ENCODE measurements at places on chromosomes 3 and 15.

DNA sequence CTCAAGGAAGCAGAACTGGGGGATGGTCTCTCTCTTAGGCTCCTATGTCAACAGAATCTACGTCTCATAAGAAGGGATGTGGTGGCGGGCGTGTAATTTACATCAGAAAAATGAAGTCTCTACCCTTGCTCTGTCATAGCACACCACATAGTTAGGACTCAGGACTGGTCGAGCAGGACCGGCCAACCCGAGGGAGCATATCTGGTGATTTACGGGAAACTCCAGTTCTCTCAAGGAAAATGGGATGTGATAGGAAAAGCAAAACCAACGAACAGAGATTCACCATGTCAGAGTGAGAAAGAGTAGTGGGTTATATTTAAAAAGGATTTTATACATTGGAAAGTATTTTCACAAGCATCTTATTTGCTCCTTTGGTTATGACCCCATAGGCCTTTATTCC lies 54.7 kb downstream of the IGF2BP2 start:
- no peak for DNase-seq

DNA sequence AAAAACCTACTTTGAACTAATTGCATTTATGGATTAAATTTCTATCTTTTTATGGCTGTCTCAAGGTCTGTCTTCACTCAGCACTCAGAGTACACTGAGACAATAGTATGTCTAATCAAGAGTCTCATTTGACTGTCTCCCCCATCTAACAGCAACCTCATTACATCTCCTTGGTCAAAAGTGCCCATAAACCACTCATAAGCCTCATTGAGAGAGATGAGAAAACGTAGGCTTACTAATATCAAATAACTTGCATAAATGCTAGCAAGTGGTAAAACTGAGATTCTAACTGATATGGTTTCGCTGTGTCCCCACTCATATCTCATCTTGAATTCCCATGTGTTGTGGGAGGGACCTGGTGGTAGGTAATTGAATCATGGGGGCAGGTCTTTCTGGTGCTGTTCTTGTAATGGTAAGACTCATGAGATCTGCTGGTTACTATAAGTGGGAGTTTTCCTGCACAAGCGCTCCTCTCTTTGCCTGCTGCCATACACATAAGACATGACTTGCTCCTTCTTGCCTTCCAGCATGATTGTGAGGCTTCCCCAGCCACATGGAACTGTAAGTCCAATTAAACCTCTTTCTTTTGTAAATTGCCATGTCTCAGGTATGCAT lies 113.9 kb downstream of the TFDP2 start:
- no peak for DNase-seq

GRCh38 chr3:129311054-129311902 lies 32.6 kb downstream of the HMCES start:
- DNase-seq = no peak

GRCh38 chr3:57006179-57006657 lies 54.2 kb upstream of the SPATA12 start:
- DNase-seq = no peak

DNA sequence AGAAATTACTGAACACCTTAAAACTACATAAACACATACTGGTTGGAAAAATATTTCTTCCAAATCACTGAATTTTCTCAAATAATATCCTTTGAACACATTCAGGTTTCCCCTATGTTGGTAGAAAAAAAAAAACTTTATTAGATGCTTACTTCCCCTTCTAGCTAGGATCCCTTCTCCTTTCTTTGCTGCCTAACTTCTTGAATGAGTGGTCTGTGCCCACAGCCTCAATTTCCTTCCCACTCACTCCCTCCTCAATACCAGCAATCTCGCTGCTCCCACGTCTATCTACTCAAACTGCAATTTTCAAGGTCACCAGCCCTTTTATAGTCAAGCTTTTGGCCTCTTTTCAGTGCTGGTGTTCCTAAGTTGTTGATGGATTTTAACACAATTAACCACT lies 8.3 kb downstream of the CD200R1 start:
- DNase-seq = no peak

GRCh38 chr3:125191256-125191655 lies 21.3 kb downstream of the SLC12A8 start:
- no peak for DNase-seq

- no peak for DNase-seq
Observed at GRCh38 chr3:126380011-126380768, 14.5 kb upstream of the CFAP100 start.

GRCh38 chr3:60674870-60675269 lies 576.4 kb downstream of the FHIT start:
- DNase-seq = no peak

GRCh38 chr3:52243791-52244628 lies 1.5 kb upstream of the PPM1M start:
- DNase-seq = no peak

- no peak for DNase-seq
Observed at GRCh38 chr3:105891101-105891500, 22.3 kb upstream of the CBLB start.

DNA sequence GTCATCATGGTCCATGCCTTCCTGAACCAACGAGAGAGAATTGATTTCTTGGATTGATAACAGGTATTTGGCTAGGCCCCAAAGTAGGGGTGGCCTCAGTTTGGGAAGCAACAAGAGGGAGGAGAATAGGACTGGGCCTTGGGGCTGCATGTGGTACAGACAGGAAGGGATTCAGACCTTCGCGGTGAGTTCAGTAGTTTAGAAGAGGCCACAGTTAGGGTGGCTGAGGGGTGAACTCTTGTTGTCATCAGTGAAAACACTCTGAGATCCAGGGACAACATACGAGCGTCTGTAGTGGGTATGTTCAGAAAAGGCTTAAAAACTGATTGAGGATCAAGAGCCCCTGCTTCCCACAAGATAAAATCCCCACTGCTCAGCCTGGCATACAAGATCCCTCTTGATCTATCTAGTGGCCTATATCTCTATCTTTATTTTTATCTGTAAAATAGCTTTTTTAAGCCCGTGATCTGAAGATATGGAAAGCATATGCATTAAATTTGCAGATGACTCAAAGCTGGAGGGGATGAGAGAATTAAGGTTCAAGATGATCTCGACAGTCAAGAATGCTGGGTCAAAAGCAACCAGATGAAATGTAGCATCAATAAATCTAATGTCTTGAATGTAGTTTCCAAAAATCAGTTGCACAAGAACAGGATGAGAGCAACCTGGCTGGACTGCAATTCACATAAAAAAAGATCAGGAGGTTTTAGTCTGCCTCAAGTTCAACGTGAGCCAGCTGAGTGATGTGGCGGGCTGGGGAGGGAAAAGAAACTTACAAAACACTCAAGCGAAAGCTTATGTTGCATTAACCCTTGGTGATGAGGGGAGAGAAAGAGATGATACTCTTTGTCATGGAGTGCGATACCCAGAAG lies 221.1 kb upstream of the TLE3 start:
- no peak for DNase-seq

- no peak for DNase-seq
Observed at GRCh38 chr15:66570842-66571478, 5.2 kb upstream of the LCTL start.

GRCh38 chr3:179949869-179950268 lies 86.9 kb downstream of the PEX5L start:
- no peak for DNase-seq

GRCh38 chr3:49673121-49673714 lies 933 bp upstream of the APEH start:
- peak; percentile 21 for DNase-seq

DNA sequence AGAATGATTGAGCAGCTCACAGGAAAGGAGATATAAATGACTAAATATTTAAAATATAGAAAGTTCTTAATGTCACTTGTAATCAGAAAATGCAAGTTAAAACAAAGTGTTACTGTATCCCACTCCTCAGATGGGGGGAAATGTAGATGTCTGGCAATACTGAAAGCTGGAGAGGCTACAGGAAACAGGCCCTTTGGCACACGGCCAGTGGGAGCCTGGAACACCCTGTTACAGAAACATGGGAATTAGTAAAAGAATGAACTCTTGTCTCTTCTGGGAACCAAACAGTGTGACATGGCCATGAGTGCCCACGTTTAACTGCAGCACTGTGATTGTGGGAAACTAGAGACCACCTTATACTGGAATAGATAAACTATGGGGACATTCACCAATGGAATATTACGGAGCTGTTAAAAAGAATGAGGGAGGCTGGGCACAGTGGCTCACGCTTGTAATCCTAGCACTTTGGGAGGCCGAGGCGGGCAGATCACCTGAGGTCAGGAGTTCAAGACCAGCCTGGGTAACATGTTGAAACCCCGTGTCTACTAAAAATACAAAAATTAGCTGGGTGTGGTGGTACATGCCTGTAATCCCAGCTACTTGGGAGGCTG lies 50.2 kb downstream of the CDCP1 start:
- no peak for DNase-seq

- no peak for DNase-seq
Observed at GRCh38 chr3:25585361-25586166, 79.1 kb downstream of the TOP2B start.

DNA sequence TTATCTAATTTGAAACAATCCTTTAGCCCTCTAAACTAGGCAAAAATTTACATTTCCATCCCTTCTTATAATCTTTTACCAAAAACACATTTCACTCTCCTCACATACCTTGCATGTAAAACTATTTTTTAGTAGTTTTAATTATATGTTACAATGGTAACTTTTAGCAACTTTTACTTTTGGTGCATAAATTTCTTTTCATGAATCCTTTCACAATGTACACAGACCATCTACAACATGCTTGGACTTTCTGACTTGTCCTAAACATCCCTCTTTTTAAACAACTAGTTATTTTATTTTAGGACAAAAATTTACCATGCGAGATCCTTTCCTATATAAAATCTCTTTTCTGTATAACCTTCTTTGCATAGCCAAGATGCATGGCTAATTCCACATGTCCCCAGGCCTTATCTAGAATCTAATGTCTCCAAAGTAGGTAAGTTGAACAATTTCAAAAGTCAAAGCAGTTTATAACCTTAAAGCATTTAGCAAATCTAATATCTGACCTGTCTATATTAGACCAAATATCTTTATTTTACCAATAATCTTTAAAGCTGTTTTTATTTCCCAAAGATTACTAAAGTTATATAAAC lies 14.4 kb upstream of the ALDH1L1 start:
- no peak for DNase-seq

DNA sequence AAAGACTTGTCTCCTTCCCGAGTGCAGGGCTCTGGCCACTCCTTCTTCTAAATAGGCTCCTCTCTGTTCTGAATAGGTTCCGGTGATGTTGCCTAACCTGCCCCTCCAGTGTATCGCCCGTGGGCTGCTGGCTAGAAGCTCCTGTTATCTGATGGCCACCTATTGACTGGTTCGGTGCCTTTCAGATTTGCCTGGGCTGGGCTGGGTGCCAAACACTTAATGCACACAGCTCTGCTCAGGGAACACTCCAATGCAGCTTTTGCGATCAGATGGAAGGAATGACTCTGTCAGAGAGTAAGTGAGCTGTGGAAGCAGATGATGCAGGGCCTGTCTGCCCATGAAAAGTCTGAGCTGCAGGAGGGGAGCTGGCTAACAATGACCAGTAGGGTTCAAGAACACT lies 112.9 kb downstream of the CORO2B start:
- no peak for DNase-seq

DNA sequence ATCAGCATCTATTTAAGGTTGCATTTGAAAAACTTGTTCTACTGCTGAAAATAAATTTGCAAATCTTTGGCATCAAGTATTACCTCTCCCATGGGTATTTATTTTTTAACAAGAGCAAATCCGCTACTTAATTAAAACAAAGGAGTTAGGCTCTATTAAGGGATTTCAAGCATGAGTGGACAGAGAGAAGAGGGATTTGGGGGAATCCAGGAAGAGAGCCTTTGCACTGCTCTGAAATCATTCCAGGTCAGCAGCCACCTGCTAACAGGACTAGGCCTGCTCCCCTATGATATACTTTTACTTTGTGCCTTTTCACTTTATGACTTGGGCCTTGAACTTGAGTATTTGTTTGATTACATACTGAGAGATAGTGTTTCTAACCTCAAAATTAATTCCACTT lies 57.1 kb downstream of the IQCH start:
- no peak for DNase-seq
